IPS DF 6.9 (cell line): ENCODE measurements at places on chromosomes 6 and 20.
A peak's percentile ranks its signal among the peaks of the same experiment; 100 is the strongest.

GRCh38 chr6:166765234-166765541 is 138.1 kb upstream of the RPS6KA2 start:
- DNase-seq, result no peak

- no peak for DNase-seq
Observed at GRCh38 chr20:19056909-19057308, 155.5 kb upstream of the SLC24A3 start.

GRCh38 chr6:169527306-169527705 is 174.5 kb downstream of the WDR27 start:
- no peak for DNase-seq

GRCh38 chr6:151536188-151536479 is 42.3 kb downstream of the CCDC170 start:
- no peak for DNase-seq

GRCh38 chr6:157516319-157517026 is 135.5 kb downstream of the ZDHHC14 start:
- no peak for DNase-seq

DNA sequence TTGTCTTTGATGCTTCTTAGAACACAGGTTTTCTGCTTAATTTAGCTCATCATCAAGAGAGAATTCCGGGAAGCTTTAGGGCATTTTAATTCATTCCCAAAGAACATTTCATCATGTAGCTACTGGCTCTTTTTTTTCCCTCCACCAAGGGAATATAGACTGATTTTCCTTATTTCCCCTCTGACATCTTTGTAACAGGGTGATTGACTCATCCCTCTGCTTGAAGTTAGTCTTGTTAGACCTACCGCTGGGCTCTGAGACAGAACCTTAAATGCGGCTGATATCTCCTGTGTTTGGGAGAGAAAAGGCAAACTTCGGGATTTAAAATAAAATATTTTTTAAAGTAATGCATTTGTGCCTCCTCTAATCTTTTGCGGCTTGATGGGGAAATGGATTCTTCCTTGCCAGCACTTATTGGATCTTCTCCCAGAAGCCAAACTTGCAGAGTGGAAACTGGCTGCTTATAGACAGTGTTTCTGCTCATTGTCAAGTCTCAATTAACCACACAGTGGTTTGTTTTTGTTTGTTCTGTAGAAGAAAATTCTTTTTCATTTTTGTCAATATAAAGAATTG is 272.7 kb upstream of the PLCB4 start:
- no peak for DNase-seq

DNA sequence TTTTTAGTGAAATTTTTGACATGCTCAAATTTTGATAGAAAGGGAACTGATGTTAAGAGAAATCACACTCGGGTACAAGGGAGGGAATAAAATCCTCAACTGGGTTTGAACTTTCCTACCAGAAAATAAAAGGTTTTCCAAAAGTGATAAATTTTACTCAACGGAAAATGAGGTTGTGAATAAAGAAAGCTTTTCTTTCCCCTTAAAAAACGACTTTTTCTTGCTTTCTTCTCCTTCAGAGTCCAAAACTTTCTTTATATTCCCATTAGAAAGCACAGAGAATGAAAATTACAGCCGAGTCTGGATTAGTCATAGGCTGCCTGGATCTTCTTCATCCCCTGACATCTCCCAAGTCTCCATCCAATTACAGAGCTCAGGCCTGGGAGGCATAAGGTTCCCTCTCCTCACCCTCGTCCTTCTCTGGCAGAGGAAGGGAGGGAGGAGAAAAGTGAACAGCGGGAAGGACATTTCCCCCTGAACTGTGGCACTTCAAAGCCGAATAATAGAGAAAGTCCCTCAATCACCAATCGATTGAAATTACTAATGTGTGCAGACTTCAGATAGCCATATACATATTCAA is 28.1 kb upstream of the QKI start:
- no peak for DNase-seq

DNA sequence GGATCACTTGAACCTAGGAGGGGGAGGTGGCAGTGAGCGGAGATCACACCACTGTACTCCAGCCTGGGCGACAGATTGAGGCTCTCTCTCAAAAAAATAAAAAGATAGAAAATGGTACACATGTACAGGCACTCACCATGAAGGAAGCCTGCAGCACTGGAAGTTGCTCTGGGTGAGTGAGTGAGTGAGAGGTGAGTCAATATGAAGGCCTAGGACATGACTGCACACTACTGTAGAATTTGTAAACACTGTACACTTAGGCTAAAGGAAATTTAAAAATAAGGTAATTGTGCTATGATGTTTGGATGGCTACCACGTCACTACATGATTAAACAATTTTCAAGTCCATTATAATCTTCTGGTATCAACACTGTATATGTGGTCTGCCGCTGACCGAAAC is 216.2 kb downstream of the FOXC1 start:
- DNase-seq, result no peak

GRCh38 chr20:63567386-63568169 is 6.5 kb downstream of the HELZ2 start:
- no peak for DNase-seq

DNA sequence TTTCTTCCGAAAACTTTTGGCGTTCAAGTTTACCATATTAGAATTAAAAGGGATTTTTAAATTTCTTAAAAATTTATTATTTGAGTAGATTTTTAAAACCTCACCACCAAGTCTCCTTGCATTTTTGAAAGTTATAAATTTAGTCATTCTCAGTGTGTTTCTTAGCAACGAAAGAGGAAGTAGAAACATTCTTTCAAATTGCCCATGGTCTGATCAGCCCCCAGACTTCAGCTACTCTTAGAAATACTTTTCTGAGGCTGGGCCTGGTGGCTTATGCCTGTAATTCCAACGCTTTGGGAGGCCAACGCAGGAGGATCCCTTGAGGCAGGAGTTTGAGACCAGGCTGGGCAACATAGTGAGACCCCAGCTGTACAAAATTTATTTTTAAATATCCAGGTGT is 15.1 kb upstream of the RTF2 start:
- no peak for DNase-seq

DNA sequence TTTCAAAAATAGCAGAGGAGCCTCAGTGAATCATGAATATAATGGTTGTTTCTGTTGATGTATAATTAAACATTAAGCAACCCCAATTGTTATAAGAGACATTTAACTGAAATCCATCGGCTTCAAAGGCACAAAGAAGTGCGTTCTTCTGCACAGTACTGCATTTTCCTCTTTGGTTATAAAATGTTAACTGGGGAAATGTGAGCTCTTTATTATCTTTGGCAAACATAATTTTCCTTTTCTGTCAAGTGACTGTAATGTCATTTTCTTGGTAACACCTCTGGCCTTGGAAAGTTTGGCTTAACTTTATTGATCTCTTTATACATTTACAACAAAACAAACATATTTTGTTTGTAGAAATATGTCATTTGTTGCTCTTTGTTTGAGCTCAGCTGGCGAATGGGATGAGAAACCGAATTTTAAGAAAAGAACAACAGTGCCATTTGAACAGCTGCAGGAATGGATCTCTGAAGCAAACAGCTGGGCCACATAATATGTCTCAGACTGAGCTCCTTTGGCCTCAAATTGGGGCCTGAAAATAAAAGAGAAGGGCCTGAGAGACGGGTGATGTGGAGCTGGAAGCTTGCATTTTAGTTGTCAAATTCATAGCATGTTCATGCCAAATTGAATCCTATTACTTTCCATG is 427.0 kb upstream of the SPTLC3 start:
- no peak for DNase-seq

GRCh38 chr20:36306553-36307411 is 643 bp downstream of the DLGAP4 start:
- DNase-seq, result no peak

- DNase-seq, result no peak
Observed at GRCh38 chr6:11210386-11211138, 21.9 kb downstream of the NEDD9 start.

DNA sequence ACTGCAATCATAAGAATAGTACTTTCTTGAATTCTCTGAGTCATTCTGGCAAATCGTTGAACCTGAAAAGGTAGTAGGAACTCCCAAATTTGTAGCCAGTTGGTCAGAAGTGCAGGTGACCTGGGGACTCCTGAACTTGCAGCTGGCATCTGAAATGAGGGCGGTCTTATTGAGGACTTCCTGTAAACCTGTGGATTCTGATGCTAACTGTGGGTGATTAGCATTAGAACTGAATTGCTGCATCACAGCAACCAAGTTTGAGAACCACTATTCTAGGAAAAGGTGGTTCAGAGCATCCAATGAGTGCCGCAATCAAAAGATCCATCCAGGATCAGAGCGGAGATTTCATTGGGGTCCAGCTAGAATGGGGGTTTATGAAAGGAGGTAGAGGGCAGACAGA is 50.2 kb upstream of the UTRN start:
- DNase-seq, result peak; percentile 20

DNA sequence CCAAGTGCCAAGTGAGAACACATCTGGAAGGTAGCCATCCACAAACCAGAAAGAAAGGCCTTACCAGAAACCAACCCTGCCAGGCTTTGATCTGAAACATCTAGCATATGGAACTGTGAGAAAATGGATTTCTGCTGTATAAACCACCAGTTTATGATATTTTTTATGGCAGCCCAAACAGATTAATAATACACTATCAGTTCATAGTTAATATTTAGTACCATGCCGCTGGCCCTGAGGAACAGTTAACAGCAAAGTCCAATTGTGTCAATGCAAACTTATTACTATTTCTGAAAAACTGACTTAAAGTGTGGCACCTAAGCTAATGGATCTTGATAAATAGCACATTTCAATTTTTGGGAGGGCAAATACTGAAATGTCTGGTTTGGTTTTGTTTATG is 35.4 kb upstream of the PRSS35 start:
- DNase-seq, result no peak

- DNase-seq, result no peak
Observed at GRCh38 chr6:33959661-33960344, 156.0 kb upstream of the MLN start.

DNA sequence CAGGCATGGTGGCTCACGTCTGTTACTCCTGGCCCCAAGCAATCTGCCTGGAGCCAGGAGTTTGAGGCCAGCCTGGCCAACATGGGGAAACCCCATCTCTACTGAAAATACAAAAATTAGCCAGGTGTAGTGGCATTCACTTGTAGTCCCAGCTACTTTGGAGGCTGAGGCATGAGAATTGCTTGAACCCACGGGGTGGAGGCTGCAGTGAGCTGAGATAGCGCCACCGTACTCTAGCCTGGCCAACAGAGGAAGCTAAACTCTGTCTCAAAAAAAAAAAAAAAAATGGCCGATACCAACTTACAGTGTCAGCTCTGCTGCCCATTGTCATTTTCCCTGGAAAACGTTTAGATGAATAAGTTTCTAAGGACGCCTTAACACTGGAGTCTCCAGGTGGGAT is 489.9 kb downstream of the TFAP2A start:
- no peak for DNase-seq

DNA sequence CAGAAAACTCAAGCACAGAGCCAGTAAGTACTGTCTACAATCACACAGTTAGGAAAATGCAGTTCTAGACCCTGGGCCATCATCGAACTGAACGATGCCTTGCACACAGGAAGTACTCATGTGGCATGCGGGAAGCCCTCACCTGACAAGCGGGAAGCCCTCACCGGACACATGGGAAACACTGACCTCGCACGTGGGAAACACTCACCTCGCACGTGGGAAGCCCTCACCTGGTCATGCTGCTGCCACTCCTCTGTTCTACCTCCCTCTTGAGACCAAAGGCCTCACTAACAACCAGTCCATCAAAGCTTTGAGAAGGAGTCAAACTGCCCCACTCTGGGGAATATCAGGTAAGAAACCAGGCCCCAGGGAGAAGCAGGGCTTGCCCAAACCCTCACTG is 105.6 kb upstream of the PTPRT start:
- no peak for DNase-seq

GRCh38 chr6:35072051-35072697 is 69.0 kb downstream of the TCP11 start:
- no peak for DNase-seq

DNA sequence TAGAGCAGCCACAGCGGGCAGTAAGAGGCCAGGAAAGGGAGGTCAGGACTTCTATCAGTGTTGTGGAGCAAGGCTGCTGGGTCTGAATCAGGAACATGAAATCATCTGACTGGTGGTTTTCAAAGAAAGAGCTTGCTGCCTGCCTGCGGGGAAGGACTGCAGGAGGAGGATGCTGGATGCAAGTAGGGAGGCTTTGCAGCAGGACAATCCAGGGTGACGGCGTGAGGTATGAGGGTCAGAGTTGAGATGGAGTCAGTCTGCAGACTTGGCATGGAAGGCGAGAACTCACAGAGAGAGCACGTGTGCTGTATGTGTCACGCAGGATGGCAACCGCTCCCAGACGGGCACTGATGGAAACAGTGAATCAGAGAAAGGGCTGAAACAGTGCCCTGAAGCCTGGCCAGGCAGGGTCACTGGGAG is 59.2 kb upstream of the CD93 start:
- no peak for DNase-seq

DNA sequence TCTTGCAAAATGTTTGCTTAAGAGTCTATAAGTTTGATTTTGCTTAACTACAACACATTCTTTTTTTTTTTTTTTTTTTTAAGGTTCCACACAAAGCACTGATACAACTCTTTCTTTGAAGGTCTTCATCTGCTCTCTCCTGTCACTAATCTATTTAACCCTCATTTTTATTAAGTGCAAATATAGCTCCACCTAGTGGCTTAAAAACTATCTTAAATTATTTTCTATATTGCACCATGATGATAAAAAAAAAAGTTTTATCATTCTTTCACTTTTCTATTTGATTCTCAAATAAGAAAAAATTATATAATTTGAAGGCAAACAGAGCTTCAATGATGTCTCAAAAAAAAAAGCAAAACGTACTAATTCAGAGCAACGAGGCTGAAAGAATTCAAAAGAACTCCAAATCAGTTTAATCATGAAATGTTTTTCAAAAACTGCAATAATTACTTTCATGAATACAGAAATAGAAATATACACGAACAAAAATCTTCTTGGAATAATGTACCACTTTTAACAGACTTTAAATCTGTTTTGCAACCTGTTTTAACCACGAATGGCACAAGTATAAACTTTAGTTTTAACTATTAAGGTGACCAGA is 12.8 kb downstream of the ESF1 start:
- no peak for DNase-seq

DNA sequence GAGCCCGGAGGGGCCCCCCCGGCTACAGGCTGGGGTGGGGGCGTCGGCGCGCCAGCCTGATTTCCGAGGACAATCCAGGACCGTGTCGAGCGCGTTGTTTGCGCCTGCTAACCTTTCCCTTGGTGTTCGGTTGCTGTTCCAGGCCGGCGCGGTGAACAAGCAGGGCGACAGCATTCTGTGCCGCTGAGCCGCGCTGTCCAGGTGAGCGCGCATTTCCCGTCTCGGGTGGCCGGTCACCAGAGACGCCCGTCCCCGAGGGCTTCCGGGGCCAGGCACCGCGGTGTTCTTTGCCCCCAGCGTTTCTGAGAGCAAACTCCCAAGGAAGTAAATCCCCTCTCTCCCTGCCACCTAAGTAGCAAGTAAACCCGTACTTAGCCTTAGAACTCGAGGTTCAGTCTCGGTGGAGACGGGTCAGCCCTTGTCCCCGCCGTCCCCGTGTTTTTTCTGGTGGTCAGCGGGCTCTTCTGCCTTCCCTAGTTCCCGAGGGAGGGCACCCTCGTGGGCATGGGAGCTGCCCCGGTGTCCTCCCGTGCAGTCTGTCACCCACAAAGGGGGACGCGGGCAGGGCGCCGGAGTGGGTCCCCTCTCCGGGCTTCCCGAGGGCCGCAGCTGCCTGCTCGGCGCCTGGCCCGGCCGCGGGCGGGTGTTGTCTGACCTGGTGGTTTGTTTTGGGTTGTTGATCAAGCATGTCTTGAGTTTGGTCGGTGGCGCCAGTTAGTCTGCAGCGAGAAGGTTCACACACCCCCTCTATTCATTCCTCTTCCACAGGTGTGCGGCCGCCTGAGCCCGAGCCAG is 1.5 kb downstream of the ID4 start:
- DNase-seq, result no peak

- no peak for DNase-seq
Observed at GRCh38 chr20:38162149-38162548, 2.9 kb downstream of the TGM2 start.

- no peak for DNase-seq
Observed at GRCh38 chr20:53625311-53626129, 31.9 kb upstream of the ZNF217 start.
